ENCODE measurements at places on chromosomes 1 and 21. TPM values are rescaled to one million over a fixed set of nuclear protein-coding genes. Genes with fewer than 3 reads are reported as not detected.

DNA sequence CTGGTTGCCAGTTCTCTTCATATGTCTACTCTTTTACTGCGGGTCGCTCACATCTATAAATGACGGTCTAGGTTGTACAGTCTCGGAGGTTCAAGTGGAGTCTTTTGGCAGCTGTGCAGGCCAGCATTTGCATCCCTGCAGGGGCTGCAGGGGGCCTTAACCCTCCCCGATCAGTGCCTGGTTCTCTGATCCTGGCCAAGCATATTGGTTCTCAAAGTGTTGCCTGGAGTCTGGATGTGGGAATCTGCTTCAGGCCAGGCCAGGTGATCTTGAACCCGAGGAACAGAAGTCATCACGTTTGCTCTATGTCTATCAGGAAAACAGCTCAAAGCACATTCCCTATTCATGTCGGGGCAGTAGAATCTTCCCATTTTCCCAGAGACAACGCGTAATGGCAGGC, 21.8 kb downstream of the B3GALT5 start:
- DNase-seq: no peak

GRCh38 chr1:42335809-42336518, 929 bp upstream of the FOXJ3 start:
- no peak for DNase-seq

DNA sequence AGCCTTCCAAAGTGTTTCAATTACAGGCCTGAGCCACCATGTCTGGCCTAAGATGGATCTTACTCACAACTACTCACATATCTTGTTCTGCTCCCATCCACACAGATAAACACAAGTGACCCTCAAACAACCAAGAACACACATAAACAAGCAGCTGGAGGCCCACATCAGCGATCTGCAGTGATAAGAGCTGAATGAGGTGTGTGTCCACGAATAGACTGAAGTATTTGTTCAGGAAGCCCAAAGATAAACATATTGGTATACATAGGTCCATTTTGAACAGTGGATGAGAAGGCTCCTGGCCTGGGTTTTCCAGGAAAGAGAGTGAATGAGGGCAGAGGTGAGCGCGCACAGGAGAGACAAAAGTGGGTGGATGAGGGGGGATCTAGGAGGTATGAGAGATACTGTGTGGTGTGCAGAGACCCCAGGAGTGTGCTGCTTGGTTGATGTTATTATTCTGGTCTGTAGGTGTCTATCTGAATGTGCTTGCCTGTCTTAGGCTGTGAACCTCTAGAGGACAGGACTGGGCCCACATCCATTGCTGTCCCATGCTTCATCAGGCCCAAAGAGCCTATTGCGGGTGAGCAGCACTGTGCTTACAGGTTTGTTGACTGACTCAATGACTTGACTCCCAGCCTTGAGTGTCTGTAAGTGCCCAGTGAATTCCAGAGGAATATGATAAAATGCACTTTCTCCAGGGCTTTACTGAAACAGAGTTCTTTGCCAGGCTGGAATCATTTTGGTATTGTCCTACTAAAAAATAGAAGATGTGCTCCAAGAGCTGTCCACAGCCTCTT, 79.9 kb upstream of the ATP1A1 start:
- DNase-seq: no peak

DNA sequence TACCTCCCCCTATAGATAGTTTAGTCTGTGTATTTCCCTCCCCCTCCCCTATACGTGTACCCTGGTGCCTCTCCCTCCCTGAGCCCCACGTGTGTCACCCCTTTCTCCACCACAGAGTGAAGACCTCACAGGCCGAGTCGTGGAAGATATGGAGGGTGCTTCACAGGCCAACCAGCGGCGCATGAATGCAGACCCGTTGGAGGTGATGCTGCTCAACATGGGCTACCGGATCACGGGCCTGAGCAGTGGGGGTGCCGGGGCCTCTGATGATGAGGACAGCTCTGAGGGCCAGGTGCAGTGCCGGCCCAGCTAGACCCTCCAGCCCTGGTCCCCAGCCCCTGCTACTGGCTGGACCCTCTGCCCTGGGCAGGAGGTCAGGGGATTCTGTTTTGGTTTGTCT, 15.9 kb upstream of the TMEM222 start:
- DNase-seq: no peak

- DNase-seq: no peak
Observed at GRCh38 chr1:60436186-60436585, 362.6 kb upstream of the C1orf87 start.

HPCAL4 gene
- total RNA-seq: not detected
